ENCODE measurements at places on chromosomes 3 and 15.
A peak's percentile ranks its signal among the peaks of the same experiment; 100 is the strongest.

DNA sequence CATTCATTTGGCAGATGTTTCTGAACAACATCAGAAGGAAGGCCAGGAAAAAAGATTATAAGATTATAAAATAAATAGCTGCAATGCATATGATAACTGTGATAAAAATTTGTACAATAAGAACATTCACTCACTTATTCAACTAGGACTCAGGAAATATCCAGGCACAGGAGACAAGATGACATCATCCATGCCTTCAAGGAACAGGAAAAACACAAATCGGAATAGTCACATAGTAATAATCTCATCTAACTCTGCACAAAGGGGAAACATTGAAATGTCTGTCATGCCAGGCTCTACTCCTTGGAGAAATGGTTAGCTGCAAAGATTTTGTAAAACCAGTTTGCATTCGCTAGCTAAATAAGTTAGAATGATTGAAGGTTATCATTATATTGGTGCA is 233.5 kb upstream of the AGTR1 start:
- DNase-seq, result peak; percentile 7

DNA sequence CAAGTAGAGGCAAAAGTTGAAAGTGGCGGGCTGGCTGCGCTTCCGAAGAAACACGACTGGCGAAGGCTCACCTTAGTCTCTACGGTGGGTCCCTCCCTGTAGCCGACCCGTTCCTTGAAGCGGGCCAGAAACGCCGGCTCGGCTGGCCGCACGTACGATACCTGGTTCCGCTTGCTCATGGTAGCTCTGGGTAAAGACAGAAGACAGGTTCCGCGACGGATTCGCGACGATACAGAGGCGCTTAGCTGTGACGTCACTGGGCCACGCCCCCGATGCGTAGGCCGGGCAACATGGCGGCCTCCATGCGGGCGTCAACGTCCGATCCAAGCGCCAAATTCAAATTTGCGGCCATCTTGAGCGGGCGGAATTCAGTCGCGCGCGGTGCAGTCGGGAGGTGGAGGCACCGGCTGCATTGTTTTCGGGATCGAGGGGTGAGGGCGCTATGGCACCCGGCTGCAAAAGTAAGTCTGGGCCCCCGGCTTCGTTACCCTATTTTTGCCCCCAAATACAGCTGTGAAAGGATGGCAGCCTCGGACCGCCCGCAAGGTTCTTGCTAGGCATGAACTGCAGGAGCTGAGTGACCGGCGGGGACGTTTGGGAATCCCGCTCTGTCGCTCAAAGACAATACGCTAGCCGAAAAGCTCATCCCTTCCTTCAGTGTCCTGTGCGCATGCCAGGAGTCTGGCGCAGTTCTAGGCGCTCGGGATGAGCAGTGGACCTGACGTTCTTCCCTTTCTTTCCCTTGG is at the start of the genes KIAA1143 and KIF15:
Gene KIAA1143, minus strand, starts transcription at position 196 of the 746 bp plus-strand sequence. Its CDS starts 17 bp downstream, at position 179.
Gene KIF15, plus strand, starts transcription at position 371 of the 746 bp plus-strand sequence. Its CDS starts 72 bp downstream, at position 443.
- DNase-seq, result peak; percentile 90

DNA sequence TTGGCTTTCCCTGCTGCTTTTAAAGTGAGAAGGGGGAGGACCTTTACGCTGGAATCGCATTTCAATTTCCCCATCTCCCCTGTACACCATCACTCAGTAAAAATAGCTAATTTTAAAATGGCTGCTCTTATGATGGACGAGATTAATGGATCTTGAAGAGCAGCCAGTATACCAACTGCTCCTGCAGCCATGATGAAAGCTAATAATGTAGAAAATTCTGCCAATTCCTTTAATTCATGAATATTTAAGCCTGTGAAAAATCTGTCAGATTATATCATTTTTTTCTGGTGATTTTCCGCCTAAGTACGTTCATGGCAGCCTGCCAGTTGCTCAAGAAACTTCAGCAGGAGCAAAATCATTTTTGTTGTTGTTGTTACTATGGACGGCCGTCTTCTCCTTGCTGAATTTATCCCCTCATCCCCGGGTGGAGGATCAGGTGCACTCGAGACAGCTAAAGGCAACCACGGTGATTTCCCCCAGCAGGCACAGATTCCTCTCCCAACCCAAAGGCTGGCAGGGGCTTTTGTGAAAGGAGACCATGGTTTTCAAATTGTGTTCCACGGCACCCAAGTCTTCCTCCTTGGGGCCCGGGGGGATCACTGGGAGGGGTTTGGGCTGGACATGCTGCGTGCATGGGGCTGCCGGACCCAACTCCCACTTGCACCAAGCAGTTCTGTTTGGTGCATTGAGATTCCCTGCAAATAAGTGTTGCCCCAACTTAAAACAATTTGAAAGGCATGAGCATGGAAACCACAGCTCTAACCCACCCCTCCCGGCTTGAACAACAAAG is 289.6 kb downstream of the UACA start:
- no peak for DNase-seq

GRCh38 chr15:44682211-44682610 is 18.7 kb upstream of the SPG11 start:
- DNase-seq, result no peak

DNA sequence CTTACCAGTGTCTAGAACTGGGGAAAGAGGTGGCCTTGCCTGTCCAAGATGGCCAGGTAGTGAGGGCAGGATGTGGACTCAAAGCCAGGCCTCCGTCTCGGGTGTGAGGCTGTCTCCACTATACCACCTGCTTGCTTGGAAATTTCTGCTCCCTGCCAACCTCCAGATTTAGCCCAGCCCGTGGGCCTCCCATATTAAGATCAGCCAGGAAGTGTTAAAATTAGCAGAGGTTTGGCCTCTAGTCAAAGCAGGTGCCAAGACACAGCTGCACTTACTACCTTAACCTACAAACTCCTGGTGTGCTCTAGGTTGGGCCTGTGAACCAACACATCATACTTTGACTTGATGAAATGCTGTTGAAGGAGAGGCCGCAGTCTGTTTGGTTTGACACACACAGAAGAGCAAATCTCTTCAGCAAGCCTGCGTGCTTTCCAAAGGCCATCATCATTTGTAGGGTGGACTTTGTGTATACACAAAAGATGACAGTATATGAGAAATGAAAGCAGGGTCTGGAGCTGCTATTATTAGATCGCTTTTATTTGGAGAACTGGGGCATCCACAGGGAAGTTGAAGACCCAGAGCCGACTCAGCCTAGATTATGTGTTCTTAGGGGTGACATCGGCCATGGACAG is 206.5 kb downstream of the XXYLT1 start:
- DNase-seq, result no peak

GRCh38 chr3:73605412-73605811 is 19.3 kb downstream of the PDZRN3 start:
- peak; percentile 63 for DNase-seq

- no peak for DNase-seq
Observed at GRCh38 chr3:134332344-134332743, 41.9 kb downstream of the AMOTL2 start.

DNA sequence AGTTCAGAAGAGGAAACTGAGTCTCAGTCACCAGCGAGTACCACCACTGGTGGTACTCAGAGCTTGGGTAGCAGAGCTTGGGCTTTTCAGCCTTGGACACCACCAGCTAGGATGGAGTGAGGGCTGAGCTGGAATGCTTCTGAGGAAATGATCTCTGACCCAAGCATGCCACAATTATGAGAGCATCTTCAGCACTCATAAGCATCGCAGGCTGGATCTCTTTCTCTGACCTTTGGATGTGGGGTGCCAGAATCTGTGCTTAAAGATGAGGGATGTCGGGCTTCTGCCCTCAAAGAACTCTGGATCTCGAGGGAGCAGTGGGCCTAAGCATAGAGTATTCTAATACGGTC is 36.4 kb downstream of the ZNF710 start:
- DNase-seq, result peak; percentile 11

DNA sequence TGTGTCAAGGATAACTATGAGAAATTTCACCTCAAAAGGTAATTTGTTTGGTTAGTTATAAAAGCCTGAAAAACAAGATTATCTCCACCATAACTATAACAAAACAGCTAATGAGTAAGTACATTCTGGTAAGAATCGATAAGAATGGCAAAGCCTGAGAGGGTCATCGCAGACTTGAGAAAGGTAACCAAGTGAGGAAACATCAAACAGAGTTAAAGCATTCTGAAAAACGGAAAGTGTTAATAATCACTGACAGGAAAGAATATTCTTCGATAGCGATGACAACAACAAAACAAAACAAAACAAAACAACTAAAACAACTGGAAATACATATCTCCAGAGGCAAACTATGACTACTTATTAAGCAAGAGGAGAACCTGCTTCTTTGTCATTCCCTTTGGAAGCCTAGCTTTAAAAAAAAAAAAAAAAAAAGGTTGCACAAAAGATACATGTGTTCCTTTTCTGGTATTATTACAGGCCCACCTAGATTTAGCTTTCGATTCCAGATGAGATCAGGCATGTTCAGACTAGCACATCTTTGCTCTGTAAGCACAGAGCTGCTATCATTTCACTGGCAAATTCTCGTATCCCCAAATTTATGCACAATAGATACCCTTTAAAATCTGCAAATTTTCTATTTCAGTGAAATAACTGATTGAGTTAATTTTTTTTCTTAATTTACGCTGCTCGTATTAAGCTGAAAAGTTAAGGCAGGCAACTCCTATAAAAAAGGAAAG is 155.6 kb downstream of the TIGIT start:
- no peak for DNase-seq

GRCh38 chr3:124838963-124839362 is 48.2 kb downstream of the ITGB5 start:
- DNase-seq, result no peak

DNA sequence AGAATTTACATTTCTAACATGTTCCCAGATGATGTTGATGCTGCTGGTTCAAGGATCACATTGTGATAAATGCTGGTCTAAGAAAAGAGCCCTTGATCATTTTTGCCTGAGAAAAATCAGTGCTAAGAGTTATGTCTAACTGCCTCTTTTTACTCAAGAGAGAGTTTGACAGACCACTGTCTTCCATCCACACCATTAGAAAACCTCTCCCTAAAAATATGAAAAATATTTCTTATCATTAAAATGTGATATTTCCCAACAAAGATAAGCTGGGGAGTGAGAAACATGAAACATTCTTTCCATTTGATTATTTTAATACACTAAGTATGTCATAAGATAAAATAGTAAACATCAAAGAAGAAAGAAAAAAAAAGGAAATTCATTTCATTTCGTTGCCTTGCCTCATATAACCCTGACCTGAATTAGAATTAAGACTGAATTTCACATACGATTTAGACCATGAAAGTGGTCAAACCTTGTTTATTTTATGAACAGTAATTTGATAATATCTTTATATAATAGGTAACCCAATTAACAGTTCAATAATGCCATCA is 471.8 kb upstream of the ARHGEF26 start:
- no peak for DNase-seq

- DNase-seq, result no peak
Observed at GRCh38 chr3:71391361-71391760, 192.2 kb downstream of the FOXP1 start.

- DNase-seq, result peak; percentile 84
Observed at GRCh38 chr3:33299395-33300081, 22.3 kb downstream of the FBXL2 start.

DNA sequence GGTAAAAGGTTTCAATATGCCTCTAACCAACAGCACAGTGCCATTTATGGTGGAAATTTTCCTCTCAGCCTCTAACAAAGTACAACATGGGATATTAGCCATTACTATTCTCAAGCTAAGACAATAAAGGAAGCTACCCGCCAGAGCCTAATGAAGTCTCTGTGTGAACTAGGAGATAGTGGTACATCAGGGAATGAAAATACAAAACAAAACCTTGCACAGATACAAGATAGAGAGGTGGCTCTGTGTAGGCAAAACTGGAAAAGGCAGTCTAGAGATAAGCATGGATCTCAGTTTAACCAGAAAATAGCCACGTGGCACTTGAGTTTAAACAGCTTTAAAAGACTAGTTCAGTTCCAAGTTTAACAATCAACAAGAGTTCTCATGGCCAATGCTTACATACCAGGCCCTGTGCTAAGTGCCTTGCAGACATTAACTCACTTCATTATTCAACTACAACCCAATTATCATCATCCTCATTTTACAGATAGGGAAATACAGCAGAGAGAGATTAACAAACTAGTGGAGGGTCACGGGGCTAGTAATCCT is 279.3 kb downstream of the IGSF11 start:
- DNase-seq, result no peak

- DNase-seq, result no peak
Observed at GRCh38 chr15:38650384-38650783, 85.8 kb upstream of the RASGRP1 start.

DNA sequence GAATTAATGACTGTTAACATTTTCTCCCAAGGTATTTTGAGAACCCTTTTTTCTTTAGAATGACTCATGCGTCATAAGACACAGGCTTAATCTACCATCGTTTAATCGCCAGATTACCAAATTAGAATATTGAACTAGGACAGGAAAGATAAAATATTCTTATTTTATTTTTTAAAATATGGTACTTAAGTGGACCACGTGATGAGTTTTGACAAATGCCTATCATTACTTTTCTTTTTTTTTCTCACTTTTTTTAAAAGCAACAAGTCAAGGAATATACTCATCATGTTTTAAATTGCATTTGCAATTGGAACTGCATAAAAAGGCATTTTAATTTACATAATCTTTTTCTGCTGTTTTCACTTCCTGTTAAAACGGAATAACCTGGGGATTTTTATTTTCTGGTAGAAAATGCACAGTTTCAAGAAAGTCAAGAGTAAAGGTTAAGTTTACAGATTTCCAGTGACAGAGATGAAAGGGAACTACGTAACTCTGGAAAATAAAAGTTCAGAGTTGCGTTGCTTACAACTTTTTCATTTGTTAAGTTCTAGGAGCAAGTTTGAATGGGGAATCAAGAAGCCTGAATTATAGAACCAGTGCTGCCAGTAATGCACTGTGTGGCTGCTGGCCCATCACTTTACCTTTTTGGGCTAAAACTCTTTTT is 23.6 kb downstream of the SIAH2 start:
- no peak for DNase-seq

GRCh38 chr3:31692751-31693150 is 160.0 kb downstream of the STT3B start:
- DNase-seq, result no peak

DNA sequence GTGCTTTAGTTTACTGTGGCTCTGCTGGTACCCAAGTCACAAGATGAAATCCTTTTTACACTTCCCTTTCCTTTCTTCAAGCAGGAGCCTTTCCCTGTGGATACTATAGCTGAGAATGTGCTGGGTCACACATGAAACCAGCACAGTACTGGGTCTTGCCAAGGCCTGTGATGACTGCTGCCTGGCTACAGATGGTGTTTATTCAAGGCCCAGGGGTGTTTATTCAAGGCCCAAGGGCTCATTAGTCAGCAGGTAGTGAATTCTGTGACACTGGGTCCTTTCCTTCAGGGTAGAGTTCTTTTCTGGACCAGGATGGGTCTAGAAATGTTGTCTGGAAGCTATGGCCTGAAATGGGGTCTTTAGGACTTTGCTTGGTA is 99.4 kb downstream of the SH3GL3 start:
- no peak for DNase-seq

GRCh38 chr3:190593075-190593474 is 79.2 kb downstream of the IL1RAP start:
- DNase-seq, result no peak

- DNase-seq, result no peak
Observed at GRCh38 chr3:131605916-131606315, 103.1 kb upstream of the MRPL3 start.

GRCh38 chr15:32641517-32642059 is at the start of gene SCG5:
TSS of gene SCG5 (plus strand) at chr15:32641710. CDS start at chr15:32643593, 1,883 bp downstream.
- no peak for DNase-seq

GRCh38 chr3:72390841-72391240 is 457.4 kb downstream of the SHQ1 start:
- no peak for DNase-seq

- DNase-seq, result no peak
Observed at GRCh38 chr3:64196236-64196929, 28.9 kb downstream of the PRICKLE2 start.

- DNase-seq, result no peak
Observed at GRCh38 chr3:126491221-126492013, 15.7 kb upstream of the ZXDC start.

GRCh38 chr15:51334011-51334451 is 4.4 kb downstream of the CYP19A1 start:
- DNase-seq, result no peak

Measured in stromal cell of bone marrow (primary cell).